CD8-positive, alpha-beta T cell (primary cell): ENCODE measurements at places on chromosomes 2 and 18. TPM values are rescaled to one million over a fixed set of nuclear protein-coding genes. Genes with fewer than 3 reads are reported as not detected.

GRCh38 chr2:236818281-236819045 lies 248.8 kb downstream of the ACKR3 start:
- no peak for DNase-seq

GRCh38 chr2:204453730-204454167 lies 91.5 kb upstream of the PARD3B start:
- DNase-seq: no peak

COLEC11 gene
- total RNA-seq: not detected

ZNF385B gene
- total RNA-seq: not detected

STARD6 gene
- not detected for total RNA-seq

- DNase-seq: no peak
These were observed 146.3 kb upstream of the CELF4 start for GRCh38 chr18:37711766-37712505.

PTH2R gene
- total RNA-seq: not detected

- DNase-seq: peak; percentile 55
These were observed 137.7 kb downstream of the THNSL2 start for GRCh38 chr2:88307817-88308216.

- DNase-seq: no peak
These were observed 448.1 kb downstream of the TSN start for GRCh38 chr2:122203523-122203922.

- DNase-seq: no peak
These were observed 90.1 kb upstream of the L3MBTL4 start for GRCh38 chr18:6504605-6505497.

DNA sequence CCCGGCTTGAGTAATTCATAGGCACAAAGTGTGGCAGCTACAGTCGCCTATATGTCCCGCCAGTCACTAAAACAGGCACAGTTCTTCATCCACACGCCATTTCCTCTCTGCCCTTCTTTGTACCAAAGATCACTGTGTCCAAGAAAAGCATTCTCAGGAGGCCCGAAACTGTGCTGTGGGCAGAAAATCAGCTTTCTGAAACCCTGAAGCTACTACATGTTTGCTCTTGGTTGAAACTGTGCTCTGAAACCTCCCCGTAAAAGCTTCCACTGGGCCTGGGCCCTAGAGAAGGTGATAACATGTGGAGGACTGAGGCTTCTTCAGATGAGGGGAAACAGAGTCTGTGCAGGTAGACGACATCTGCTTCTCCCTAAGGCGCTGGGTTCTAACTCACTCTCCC lies 75.6 kb upstream of the ID2 start:
- no peak for DNase-seq

DNA sequence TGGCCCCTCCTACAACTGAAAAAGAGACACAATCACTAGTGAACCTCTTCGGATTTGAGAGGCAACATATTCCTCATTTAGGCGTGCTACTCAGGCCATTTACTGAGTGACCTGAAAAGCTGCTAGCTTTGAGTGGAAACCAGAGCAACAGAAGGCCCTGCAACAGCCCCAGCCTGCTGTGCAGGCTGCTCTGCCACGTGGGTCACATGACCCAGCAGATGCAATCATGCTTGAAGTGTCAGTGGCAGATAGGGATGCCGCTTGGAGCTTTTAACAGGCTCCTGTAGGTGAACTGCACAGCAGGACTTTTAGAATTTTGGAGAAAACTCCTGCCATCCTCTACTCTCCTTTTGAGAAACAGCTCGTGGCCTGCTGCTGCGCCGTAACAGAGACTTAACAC lies 578.6 kb upstream of the RAB6C start:
- no peak for DNase-seq

SERPINB10 gene
- total RNA-seq: not detected

CNTNAP5 gene
- not detected for total RNA-seq

SPP2 gene
- not detected for total RNA-seq

GRCh38 chr18:2997846-2998564 lies 14.9 kb downstream of the LPIN2 start:
- no peak for DNase-seq

DNA sequence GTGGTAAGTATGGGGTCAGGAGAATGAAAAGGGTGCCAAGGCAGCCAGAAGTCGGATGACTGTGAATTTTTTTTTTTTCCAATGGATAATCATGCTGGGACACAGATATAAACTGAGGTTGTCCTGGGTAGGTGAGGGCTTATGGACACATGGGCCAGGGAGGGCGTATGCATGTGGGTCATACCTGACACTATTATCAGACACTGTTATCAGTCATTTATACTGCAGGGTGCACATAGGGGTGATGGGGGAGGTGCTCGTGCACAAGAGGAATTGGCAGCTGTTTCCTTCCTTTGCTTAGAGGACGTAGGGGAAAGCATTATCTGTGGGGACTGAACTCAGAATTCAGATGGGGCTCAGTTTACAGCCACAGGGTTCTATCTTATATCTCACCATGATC lies 10.1 kb downstream of the CTIF start:
- DNase-seq: no peak

GRCh38 chr2:8957628-8958027 lies 45.9 kb downstream of the MBOAT2 start:
- DNase-seq: no peak

DIPK1C gene
- total RNA-seq: not detected

- DNase-seq: no peak
These were observed 162.5 kb upstream of the RPRM start for GRCh38 chr2:153641046-153641445.

GRCh38 chr2:239096676-239097427 lies 249.0 kb downstream of the TWIST2 start:
- DNase-seq: no peak

GRCh38 chr2:86350751-86351150 lies 13.3 kb upstream of the REEP1 start:
- no peak for DNase-seq

GRCh38 chr2:44954447-44954888 lies 13.0 kb downstream of the SIX3 start:
- no peak for DNase-seq

- no peak for DNase-seq
These were observed 52.7 kb downstream of the TET3 start for GRCh38 chr2:74037379-74037860.

- no peak for DNase-seq
These were observed 916 bp upstream of the OSBPL1A start for GRCh38 chr18:24398540-24398939.

- DNase-seq: no peak
These were observed 35.9 kb downstream of the FHOD3 start for GRCh38 chr18:36333414-36333813.

- DNase-seq: no peak
These were observed 352.3 kb downstream of the PARD3B start for GRCh38 chr2:204897561-204897960.

- DNase-seq: no peak
These were observed 4.4 kb downstream of the LYPD1 start for GRCh38 chr2:132665401-132666140.

DNA sequence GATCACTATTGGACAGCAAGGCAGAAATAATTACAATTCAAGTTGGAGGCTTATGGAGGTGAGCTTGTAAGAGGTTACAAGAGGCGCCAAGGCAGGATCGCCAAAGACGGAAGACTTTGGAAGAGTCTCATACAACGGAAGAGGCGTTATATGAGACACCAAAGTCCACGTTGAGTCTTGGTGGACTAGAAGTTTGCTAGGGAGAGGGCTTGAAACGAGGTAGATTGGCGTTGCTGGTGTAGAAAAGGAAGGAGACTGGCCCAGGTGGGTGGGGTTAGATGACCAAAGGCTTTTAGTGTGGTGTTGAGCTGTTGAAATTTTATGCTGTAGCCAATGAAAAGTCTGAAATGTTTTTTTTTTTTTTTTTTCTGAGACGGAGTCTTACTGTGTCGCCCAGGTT lies 1.4 kb downstream of the MSH2 start:
- DNase-seq: no peak

- no peak for DNase-seq
These were observed 96.2 kb upstream of the BCL2L11 start for GRCh38 chr2:111024496-111024895.

GRCh38 chr2:142586693-142587580 lies 290.5 kb upstream of the KYNU start:
- no peak for DNase-seq

DPYSL5 gene
- not detected for total RNA-seq

IGFBP2 gene
- total RNA-seq: 0.22 TPM

DNA sequence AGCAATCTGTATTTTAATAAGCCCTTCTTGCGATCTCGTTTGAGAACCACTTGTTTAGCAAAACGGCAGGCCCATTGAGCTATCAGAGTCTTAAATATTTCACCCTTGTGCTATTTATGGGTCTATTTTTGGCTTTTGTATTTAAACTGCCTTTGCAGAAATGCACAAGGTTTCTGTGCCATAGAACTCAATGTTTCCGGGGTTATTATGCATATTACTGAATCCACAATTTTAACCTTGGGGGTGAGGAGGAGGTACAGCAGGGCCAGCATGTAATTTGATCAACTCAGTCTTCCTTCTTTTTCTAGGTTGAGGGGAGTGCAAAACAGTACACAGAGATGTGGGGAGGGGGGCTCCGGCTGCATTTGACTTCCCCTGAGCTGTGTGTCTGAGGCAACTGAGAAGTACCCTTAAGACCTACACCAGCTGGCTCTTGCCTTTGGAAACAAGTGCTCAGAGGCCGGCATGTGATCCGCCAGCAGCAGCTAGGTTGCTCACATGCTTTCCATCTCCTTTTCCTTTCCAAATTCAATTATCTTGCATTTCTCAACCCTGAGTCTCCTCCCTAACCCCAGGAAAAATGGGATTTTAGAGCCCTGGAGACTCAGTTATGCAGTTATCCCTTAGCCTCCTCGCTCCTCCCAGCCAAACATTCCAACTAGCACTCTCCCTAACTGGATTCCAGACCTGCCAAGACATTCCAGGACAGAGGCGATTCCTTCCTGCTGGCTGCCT lies 103.0 kb downstream of the HNRNPLL start:
- no peak for DNase-seq

GRCh38 chr2:151374436-151374835 lies 17.0 kb downstream of the TNFAIP6 start:
- DNase-seq: no peak

GRCh38 chr2:20062615-20063545 lies 11.5 kb upstream of the LAPTM4A start:
- DNase-seq: peak; percentile 20

LONRF2 gene
- total RNA-seq: 0.11 TPM

- DNase-seq: no peak
These were observed 53.8 kb downstream of the TEX44 start for GRCh38 chr2:231646476-231646875.

- DNase-seq: no peak
These were observed 11.1 kb upstream of the NT5DC4 start for GRCh38 chr2:112709703-112710102.

DNA sequence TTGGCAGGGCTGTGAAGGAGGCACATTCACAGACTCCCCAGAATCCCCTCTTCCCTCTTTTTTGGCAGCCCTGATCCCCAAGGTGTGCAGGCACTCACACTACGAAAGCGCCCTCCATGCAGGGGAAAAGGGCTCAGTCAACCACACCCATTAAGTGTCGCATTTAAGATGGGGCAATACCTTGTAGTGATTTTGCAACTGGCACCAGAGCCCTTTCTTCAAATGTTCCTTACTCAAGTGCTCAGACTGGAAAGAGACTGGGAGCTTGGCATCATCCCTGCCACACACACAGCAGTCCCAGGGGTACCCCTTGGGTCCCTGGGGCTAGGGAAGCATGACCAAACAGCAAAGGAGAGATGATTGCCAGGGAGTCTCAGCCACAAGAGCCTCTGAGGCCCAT lies 190.1 kb downstream of the HAUS1 start:
- DNase-seq: no peak

DNA sequence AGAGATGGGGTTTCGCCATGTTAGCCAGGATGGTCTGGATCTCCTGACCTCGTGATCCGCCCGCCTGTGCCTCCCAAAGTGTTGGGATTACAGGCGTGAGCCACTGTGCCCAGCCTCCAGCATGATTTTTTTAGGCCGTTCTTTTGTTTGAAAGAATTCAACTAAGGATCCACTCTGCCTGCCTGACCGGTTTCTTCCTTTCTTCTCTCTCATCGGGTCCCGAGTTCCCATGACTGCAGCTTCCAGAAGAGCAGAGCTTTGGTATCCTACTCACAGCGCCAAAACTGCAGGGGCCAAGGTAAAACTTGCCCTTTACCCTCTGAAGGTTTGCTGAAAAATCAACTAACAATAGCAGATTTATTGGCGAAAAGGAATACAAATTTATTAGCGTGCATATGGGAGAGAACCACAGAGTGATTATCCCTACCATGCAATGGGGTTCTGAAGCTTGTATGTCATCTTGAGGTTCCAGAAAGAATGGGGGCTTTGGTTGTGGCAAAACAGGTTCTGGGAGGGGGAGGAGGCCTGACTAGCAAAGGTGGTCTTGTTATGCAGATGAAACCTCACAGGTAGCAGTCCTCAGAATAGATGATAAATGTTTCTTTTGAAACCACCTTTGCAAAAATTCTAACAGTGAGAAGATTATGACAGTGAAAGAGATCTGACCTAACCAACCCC lies 87.0 kb upstream of the MSH6 start:
- no peak for DNase-seq

ABCG5 gene
- not detected for total RNA-seq

SLC9A4 gene
- not detected for total RNA-seq

DNA sequence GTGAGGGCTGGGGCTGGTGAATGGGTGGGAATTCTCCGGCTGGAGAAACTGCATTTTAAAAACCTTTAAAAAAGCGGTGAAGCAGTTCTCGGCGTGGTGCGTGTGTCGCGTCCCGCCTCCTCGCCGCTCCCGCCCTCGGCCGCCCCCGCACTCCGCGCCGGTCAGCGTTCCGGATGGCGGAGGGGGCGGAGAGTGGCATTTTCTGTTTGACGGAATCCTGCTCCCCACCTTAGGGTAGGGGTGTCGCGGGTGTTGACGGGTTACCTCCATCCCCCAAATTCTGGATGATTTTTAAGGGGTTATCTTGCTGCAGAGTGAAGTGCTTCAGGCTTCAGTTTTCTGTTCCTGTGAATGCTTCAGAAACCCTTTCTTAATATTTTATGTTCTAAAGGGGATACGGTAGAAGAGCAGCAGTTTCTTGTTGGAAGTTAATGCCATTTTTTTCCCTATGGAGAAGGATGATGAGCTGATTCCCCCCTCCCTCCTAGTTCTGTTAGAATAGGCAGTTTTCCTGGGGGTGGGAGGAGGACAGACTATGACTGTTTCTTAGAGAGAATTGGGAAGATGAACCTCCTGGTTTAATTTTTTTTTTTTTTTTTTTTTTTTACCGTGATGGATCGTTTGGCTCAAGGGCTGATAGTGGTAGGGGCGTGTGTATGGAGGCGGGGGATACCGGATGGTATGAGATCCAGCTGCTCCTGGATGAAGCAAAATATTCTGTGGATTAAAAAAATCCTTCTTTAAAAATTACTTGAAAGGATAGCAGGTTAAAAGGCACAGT lies 756 bp downstream of the ABI2 start:
- DNase-seq: no peak
